Forelimb muscle (tissue), 1 donor: ENCODE measurements at places on chromosomes 1 and 21.

GRCh38 chr1:188706742-188707141 lies 1770.9 kb downstream of the BRINP3 start:
- DNase-seq, result no peak

GRCh38 chr1:159778266-159778665 lies 2.5 kb upstream of the DUSP23 start:
- DNase-seq, result no peak

- no peak for DNase-seq
Observed at GRCh38 chr1:241617426-241617825, 22.7 kb downstream of the CHML start.

GRCh38 chr1:200194477-200194876 lies 167.0 kb downstream of the NR5A2 start:
- no peak for DNase-seq

DNA sequence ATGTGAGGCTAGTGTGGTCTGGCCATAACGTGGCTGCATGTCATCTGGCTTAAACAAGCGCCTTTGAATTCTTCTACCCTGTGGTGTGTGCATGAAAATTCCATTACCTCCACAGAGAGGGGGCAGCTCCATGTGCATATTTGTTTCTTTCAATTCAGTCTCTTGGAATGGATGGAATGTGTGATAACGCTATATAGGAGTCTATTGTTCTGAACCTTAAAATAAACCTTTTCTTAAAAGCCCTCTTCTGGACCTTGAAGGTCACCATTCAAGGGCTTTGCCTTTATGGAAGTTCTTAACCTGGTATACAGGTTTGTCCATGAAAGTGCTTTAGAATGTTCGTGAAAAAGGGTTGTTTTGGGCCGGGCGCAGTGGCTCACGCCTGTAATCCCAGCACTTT lies 118.2 kb upstream of the ADGRL2 start:
- DNase-seq, result no peak
